ENCODE measurements at places on chromosomes 5 and 9.

DNA sequence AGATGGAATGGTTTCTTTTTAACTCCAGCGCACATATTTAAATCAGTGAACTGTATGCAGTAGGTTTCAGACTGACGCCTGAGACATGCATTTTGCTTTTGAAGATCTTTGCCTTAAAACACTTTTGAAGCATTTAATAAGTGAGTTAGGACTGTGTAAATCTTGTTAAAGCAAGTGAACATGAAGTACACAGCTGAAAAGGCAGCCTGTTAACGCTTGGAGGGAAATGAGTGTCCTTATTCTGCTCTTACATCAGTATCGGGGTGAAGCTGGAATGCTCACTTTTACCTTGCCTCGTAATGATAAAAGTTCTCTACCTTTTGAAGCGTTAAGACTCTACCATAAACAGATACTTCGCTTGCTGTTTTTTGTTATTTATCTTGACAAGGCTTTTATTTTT, 552.2 kb downstream of the ZNF608 start:
- DNase-seq, result no peak

DNA sequence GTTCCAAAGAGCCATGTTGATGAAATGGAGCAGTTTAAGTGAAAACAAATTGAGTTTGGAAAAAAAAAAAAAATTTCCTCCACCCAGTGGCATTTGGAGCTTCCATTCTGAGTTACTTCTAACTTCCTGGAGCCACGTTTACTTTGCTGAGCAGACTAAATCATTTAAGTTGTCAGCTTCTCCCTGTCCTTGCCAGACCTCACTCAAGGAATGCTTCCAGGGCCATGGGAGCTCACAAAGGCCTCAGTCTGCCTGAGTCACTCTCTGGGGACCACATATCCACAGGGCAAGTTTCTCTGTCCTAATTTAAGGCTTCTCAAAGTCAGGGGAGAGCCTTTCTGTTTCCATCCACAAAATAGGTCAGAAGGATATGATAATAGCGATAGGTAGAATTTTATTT, 210.3 kb upstream of the TNC start:
- DNase-seq, result no peak

- DNase-seq, result no peak
Measured at GRCh38 chr9:135090547-135090946, 3.1 kb downstream of the OLFM1 start.

DNA sequence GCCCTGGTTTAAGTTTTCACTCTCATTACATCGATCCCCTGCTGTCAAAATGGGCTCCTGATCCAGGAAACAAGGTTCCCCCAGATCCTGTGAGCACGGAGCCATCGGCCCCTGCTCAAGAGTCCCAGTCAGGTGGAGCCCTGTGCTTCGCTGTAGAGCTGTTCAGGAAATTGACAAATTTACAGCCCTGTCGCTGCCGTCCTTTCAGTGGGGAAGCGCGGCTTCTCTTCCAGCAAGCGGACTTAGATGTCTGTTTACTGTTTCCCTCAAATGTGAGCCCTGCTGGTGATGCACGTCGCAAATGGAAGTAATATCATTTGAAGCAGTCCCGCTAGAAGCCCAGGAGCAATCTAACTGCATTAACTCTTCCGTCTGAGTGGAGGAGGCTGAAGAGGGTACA, 760.9 kb upstream of the WWC1 start:
- no peak for DNase-seq

- DNase-seq, result no peak
Measured at GRCh38 chr9:77810637-77811119, 162.6 kb upstream of the GNA14 start.

Data from mammary epithelial cell (primary cell).